Ammon's horn (tissue), 1 donor: ENCODE measurements at places on chromosomes 2 and 18.
A peak's percentile ranks its signal among the peaks of the same experiment; 100 is the strongest.

DNA sequence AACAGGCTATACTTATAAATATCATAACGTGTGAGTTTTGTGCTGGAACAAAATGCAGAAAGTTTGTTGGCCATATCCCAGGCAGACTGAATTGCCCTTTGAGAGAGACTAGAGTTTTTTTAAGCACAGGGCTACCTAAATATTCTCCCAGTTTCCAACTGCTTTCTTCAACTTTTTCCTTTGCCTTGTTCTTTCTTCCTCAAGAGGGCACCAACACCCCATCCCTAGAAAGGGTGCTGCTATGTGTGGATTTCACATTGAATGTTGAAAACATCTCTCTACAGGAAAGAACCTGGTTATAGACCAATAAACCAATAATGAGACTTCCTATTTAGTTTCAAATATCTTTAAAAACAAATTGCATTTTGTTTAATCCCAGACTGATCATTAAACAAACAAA, 87.9 kb downstream of the ICOS start:
- peak; percentile 60 for DNase-seq

GRCh38 chr2:237478095-237478494, 9.0 kb upstream of the MLPH start:
- no peak for DNase-seq

DNA sequence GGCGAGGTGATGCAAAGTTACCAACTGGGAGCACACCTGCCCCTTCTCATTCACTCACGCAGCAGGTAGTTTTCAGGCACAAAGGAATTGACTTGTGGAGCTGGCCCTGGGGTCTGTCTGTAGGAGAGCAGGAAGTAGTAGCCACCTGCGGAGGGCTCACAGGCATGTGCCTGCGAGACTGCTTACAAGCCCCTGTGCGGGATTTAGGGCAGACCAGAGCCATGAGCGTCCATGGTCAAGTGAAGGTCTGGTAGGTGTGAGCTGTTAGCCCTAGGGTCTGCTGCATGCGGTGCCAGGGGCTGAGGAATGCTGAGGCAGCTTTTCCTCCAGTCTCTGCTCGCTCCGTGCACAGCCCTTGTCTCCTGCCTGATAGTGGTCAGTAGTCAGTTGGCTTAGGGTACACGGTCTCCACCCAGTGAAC, 18.9 kb downstream of the INPP4A start:
- DNase-seq: no peak

DNA sequence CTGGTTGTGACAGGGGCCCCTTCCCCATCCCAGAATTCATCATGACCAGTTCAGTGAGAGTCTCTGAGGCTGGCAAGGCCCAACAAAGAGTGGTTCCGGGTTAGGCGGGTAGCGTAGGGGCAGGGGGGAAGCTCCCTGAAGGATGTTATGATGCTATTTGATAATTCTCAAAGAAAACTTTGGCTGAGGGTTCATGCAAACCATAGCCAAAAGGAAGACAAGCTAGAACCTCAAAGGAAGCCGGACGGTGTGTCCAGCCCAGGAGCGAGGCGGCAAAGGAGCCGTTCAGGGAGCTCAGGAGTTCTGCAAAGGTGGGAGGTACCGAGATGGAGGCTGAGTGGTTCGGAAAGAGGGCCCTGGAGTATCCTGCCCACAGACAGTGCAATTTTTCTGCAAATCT, 226.8 kb upstream of the RAB6C start:
- no peak for DNase-seq

DNA sequence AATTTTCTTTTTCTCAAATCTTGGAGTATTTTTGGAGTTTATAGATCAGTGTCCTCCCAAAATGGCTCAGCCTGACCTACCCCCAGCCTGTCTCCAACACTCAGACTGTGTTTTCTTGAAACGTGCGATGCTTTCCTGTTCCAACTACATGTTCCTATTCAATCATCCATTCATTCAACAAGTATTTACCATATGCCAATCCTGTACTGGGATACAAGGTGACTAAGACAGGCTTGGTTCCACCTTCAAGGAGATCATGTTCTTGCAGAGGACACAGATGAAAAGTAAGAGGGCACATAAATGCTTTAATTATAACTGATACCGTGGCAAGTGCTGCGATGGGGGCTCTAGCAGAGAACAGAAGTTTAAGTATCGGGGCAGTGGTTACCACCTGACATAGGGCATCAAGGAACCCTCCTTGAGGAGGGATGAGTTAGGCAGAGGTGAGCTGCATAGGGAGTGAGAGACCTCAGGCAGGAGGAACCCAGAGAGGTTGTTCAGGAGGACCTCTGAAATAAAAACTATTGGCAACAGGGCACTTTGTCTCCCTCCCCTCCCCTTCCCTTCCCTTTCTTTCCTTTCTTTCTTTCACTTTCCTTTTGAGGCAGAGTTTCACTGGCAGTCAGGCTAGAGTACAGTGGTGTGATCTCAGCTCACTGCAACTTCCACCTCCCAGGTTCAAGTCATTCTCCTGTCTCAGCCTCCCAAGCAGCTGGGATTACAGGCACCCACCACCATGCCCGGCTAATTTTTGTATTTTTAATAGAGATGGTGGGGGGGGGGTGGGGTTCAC, 469.0 kb downstream of the EPHA4 start:
- DNase-seq: no peak
